ENCODE measurements at places on chromosomes 5 and 9.

GRCh38 chr5:41721516-41721915, 148.7 kb downstream of the OXCT1 start:
- DNase-seq, result no peak

DNA sequence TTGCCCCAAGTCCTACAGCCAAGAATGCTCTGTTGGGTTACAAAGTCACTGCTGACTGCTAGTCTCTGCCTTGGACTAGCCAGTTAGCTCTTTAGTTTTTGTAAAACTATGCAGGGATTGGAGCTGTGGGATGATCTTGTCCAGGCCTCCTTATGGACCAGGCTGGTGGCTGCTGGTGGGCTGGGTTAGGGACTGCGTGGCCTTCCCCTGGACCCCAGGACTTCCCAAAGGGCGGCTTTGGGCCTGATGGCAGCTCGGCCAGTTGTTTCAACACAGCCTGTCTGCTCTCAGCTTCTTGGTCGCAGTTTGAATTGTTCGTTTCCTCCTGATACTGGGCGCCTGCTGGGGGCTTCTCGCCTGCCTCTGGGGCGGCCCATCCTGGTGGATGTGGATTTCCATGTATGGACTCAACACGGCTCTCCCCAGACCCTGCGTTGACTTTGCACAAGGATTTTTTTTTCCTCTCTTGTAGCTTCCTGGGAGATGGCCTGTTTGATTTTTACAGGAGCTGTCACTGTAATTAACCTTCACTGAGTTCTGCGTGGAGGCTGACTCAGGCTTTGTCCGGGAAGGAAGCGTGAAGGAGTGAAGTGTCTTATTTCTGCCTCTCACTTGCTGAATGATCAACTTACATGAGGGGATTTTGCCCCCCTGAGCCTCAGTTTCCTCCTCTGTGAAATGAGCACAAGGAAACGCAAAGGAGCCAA, 91.9 kb upstream of the NEURL1B start:
- DNase-seq, result no peak

DNA sequence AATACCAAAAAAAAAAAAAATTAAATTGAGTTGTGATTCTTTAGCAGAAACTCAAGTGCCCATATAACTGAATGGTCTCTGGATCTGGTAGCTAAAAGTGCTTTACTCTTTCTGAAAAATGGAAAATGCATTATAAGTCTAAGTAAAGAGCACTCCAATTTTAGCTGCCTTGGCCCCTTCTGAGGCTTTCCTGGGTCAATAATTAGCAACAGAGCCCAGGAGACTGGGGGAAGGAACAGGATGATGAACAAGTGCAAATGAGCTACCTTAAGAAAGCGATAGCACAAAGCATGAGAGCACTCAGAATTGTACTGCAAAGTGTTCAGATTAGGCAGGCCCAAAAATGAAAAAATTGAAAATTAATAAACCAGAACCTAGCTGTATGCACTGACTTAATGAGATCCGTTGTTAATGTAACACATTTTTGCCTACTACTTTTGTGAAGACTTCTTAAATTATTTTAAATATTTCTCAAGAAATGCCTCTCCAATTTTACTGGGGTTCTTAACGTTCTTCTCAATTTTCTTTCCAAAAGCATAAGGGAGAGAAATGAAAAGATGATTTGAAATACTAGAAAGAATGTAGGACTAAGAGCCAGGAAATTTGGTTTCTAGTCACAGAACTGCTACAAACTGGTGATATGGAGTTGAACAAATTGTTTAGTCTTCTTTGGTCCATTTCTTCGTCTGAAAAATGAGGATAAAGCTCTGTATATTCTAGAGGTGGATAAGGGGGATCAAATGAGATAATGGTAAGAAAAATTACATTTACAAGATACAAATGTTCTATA, 566.1 kb downstream of the PDE4D start:
- DNase-seq, result no peak

DNA sequence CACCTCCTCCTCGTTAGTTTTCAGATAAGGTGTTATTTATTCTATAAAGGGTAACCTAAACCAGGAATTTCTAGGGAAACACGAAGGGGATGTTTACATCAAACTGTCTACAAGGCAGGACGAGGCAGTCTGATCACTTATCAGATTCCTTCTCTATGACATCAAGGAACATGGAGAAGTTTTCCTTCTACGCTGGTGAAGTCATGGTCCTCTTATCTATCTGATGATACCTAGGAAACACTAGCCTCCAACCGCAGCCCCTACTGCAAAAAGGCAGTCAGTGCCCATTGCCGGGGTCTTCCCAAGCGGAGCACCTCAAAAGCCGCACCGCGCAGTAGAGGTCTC, 1.5 kb downstream of the MPDZ start:
- DNase-seq, result no peak

GRCh38 chr9:82466616-82467260, 478.2 kb downstream of the SPATA31D1 start:
- DNase-seq, result no peak

- peak; percentile 71 for DNase-seq
These were observed 50.0 kb upstream of the GOLPH3 start for GRCh38 chr5:32223972-32224609.

GRCh38 chr9:137172901-137173795, 1.3 kb upstream of the TMEM210 start:
- DNase-seq, result no peak
